ENCODE measurements at places on chromosomes 12 and 14.

DNA sequence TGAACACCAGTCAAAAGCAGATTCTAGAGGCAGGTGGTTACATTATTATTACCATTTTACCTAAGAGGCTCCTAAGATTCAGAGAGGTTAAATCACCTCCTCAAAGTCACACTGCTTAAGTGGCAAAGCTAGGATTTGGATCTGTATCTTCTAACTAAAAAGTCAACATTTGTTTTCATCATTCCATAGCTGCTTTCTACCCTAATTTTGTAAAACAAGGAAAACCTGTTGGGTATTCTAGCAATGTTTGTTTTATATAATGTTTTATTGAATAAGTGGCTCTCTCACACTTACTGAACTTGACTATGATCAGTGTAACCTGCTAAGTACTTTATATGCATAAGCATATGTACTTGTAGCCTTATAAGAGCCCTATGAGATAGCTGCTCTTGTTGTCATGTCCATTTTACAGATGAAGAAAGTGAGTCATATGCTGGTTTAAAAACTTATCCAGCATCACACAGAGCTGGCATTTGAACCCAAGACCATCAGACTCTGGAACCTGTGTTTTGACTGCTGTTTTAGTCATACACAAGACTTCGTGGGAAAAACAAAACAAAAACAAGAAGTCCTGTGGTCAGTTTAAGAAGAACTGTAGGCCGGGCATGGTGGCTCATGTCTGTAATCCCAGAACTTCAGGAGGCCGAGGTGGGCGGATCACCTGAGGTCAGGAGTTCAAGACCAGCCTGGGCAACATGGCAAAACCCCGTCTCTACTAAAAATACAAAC is 31.7 kb upstream of the EVL start:
- peak; percentile 48 for DNase-seq

GRCh38 chr14:31578792-31579501 is 17.7 kb downstream of the NUBPL start:
- no peak for DNase-seq

DNA sequence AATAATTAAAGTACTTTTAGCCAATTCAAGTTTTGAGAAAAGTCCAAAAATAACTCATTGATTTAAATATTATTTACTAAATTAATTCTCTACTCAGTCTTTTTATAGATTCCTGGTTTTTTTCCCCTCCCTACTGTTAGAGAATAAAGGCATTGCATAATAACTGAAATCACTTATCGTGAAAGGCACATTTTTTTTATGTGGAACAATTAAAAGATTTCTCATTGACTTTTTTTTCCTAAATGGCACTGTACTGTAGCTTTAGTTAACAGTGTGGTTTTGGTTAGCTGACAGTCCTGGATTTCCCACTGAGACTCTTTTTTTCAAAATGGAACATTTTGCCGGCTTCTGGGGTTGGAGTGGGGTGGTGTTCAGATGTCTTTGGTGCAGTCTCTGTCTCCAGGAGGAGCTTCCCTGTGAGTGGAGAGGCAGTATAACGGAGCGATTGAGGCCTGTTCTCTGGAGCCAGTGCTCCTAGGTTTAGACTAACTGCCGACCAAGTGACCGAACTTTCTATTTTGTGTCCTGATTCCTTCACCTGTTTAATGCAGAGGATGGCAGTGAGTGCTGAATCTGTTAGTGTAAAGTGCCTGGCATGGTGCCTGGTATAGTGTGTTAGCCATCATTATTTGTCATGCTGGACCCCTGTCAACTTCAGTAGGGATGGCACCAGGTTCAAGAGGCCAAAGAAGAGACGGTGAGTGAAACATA is 117.7 kb downstream of the ADCK1 start:
- no peak for DNase-seq

DNA sequence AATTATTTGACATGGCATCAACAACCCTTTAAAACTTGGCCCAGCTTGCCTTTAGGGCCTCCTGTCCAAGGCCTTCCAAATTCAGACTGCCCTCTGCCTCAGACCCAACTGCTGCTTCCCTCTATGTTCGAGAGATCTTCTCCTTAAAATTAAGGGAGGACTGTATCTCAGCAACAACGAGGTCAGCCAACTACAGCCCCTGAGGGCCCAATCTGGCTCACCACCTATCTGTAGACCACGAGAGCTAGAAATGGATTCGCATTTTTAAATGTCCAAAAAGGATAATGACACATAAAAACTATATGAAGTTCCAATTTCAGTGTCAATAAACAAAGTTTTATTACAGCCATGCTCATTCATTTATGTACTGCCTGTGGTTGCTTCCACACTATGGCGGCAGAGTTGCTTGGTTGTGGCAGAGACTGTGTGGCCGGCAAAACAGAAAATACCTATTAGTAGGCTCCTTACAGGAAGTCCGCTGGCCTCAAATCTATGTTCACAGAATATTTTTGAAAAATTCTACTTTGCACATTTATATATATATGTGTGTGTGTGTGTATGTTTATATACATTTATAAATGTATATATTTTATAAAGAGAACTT is 1026.9 kb downstream of the BCL11B start:
- no peak for DNase-seq

DNA sequence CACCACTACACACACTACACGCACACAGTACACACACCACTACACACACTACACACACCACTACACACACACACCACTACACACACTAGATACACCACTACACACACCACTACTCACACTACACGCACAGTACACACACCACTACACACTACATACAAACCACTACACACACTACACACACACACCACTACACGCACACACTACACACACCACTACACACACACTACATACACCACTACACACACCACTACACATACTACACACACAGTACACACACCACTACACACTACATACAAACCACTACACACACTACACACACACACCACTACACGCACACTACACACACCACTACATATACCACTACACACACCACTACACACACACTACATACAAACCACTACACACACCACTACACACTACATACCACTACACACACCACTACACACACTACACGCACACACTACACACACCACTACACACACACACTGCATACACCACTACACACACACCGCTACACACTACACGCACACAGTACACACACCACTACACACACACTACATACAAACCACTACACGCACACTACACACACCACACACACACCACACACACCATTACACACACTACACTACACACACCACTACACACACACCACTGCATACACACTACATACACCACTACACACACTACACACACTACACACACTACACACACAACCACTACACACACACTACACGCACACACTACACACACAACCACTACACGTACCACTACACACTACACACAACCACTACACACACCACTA is 11.7 kb downstream of the NOC4L start:
- DNase-seq, result no peak

- DNase-seq, result no peak
Measured at GRCh38 chr12:127657036-127657435, 609.9 kb upstream of the TMEM132C start.

DNA sequence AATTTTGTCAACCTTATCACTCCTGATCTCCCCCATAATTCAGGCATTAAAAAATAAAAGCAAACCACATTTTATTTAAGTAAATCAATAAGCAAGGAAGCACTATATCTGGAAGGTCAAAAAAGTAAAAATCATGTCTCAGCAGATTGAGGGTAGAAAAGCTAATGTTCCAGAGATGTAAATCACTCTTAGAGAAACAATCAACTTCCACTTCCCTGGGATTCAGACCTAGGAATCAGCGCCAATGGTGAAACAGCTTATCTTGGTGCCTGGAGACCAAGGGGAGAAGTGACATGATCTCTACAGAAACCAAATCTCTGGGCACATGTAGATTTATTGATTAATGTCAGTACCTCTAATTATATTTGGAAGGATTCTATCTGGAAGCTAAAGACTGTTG is 10.9 kb upstream of the SNX6 start:
- DNase-seq, result no peak

GRCh38 chr14:72476657-72477499 is 417.0 kb downstream of the DPF3 start:
- DNase-seq, result peak; percentile 83

GRCh38 chr14:77124345-77125280 is 17.0 kb downstream of the ZDHHC22 start:
- peak; percentile 57 for DNase-seq

DNA sequence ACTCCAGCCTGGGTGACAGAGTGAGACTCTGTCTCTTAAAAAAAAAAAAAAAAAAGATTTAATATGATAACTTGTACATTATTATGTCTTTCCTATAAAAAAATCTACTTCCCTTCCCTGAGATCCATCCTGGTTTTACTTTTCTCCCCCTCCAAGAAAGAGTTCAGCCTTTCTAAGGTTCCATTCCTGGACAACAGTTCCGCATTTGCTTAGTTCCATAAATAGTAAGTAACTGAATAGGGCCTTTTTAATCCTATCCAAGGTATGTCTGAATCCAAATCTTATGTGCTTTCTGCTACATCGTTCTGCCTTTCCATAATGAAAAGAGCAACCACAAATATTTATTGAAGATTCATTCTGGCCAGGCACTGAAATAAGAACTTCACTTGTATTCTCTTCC is 187.8 kb downstream of the DACT1 start:
- no peak for DNase-seq

All from inflammatory macrophage (primary cell).